Sigmoid colon (tissue), 7 donors: ENCODE measurements at places on chromosomes 11 and 22. TPM values are rescaled to one million over a fixed set of nuclear protein-coding genes. Genes with fewer than 3 reads are reported as not detected.

The ART1 gene
- polyA plus RNA-seq = 1.2 TPM

The MFRP gene
- not detected for polyA plus RNA-seq

The C11orf97 gene
- not detected for polyA plus RNA-seq

The BTG4 gene
- polyA plus RNA-seq = not detected

The CRKL gene
- 21.3 TPM for polyA plus RNA-seq

The USH1C gene
- 114 TPM for polyA plus RNA-seq

The GLB1L3 gene
- not detected for polyA plus RNA-seq

The MAJIN gene
- polyA plus RNA-seq = not detected

The GAS2L1 gene
- 12.0 TPM for polyA plus RNA-seq

The NRIP3 gene
- polyA plus RNA-seq = not detected

The NLRP14 gene
- not detected for polyA plus RNA-seq

The PTPN5 gene
- polyA plus RNA-seq = not detected

The RCOR2 gene
- polyA plus RNA-seq = 0.69 TPM

The OR52E8 gene
- not detected for polyA plus RNA-seq

The PHLDA2 gene
- polyA plus RNA-seq = 37.8 TPM

The ANKRD13D gene
- 9.0 TPM for polyA plus RNA-seq

The MRGPRE gene
- polyA plus RNA-seq = not detected

The CST6 gene
- polyA plus RNA-seq = 0.10 TPM

The TESMIN gene
- polyA plus RNA-seq = 4.8 TPM

The SMC1B gene
- polyA plus RNA-seq = not detected

The RAC2 gene
- polyA plus RNA-seq = 17.4 TPM

The MMP1 gene
- 0.60 TPM for polyA plus RNA-seq

The TRABD gene
- polyA plus RNA-seq = 88.1 TPM

The FOLH1 gene
- 0.60 TPM for polyA plus RNA-seq

The SCUBE1 gene
- polyA plus RNA-seq = 1.1 TPM

The YPEL4 gene
- polyA plus RNA-seq = 1.4 TPM

The SERHL2 gene
- polyA plus RNA-seq = 0.92 TPM

The OR8G5 gene
- polyA plus RNA-seq = not detected

The MN1 gene
- polyA plus RNA-seq = 0.85 TPM

The ZC3H12C gene
- 3.9 TPM for polyA plus RNA-seq

The PNPLA3 gene
- polyA plus RNA-seq = not detected

The OR4P4 gene
- polyA plus RNA-seq = not detected

The PAX6 gene
- polyA plus RNA-seq = not detected

The FAT3 gene
- not detected for polyA plus RNA-seq

The KCNE3 gene
- 9.6 TPM for polyA plus RNA-seq

The MYBPC3 gene
- 0.29 TPM for polyA plus RNA-seq

The MS4A6A gene
- polyA plus RNA-seq = 58.9 TPM

The MS4A12 gene
- 402 TPM for polyA plus RNA-seq

The GGTLC3 gene
- polyA plus RNA-seq = not detected

The ART5 gene
- polyA plus RNA-seq = not detected

The CCDC157 gene
- polyA plus RNA-seq = 1.8 TPM

The CYP2D6 gene
- polyA plus RNA-seq = 1.6 TPM

The JAML gene
- 35.1 TPM for polyA plus RNA-seq

The C1QTNF4 gene
- polyA plus RNA-seq = 1.3 TPM

The MB gene
- 59.4 TPM for polyA plus RNA-seq

The SCN4B gene
- 1.3 TPM for polyA plus RNA-seq

The RFPL3 gene
- polyA plus RNA-seq = not detected

The OR51G2 gene
- polyA plus RNA-seq = not detected

The TMEM179B gene
- polyA plus RNA-seq = 63.9 TPM

The UPK3A gene
- polyA plus RNA-seq = 0.98 TPM

The TSPAN32 gene
- 4.6 TPM for polyA plus RNA-seq

The NCAM1 gene
- 0.46 TPM for polyA plus RNA-seq

The ENDOD1 gene
- 8.3 TPM for polyA plus RNA-seq
